CD4-positive, alpha-beta T cell (primary cell): ENCODE measurements at places on chromosomes 6 and 20.
A peak's percentile ranks its signal among the peaks of the same experiment; 100 is the strongest.

GRCh38 chr6:31038559-31038958 is 28.3 kb downstream of the MUC22 start:
- DNase-seq, result no peak

- DNase-seq, result no peak
These were observed 453.0 kb downstream of the LMBRD1 start for GRCh38 chr6:69343851-69344250.

GRCh38 chr6:46220352-46221221 is 49.8 kb upstream of the ENPP5 start:
- DNase-seq, result no peak

- DNase-seq, result no peak
These were observed 26.4 kb downstream of the TRIM27 start for GRCh38 chr6:28897369-28897745.

GRCh38 chr6:21457647-21458046 is 135.9 kb upstream of the SOX4 start:
- no peak for DNase-seq

- no peak for DNase-seq
These were observed 2.7 kb upstream of the C6orf163 start for GRCh38 chr6:87341899-87342298.

DNA sequence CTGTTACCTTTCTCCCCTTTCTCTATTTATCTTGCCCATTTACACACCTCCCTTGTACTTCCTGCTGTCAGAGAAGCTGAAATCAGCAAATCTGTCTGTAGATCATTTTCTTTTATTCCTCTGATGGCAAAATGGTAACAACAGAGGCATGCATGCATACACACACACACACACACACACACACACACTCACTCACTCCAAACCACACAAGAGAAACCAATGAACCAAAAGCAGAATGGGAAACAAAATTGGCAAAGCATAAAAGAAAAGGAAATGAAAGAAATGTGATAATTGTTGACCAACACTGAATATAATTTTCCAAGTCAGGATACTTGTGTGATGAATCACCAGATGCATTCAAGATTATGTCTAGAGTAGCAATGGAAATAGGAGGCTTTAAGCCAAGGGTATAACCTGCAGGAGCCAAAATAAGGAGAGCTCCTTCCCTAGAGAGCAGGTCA is 172.4 kb downstream of the PLCB4 start:
- no peak for DNase-seq

GRCh38 chr20:48795732-48796131 is 32.1 kb downstream of the PREX1 start:
- no peak for DNase-seq

DNA sequence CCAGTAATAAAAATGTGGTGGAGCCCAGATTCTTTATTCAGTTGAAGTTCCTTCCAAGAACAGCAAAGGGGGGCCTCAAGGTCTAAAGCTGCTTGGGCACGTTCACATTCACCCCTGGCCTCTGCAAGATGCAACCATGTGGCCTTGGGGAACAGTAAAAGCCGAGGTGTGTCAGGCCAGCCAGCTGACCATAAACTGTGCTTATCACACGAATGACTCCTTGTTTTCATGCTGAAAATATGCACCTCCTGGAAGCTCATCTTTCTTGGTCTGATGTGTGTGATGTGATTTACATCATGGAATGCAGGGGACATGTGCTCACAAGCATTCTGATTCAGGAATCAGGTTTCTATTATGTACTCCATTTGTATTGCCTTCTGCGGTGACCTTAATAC is 211.6 kb upstream of the MARCKS start:
- no peak for DNase-seq

DNA sequence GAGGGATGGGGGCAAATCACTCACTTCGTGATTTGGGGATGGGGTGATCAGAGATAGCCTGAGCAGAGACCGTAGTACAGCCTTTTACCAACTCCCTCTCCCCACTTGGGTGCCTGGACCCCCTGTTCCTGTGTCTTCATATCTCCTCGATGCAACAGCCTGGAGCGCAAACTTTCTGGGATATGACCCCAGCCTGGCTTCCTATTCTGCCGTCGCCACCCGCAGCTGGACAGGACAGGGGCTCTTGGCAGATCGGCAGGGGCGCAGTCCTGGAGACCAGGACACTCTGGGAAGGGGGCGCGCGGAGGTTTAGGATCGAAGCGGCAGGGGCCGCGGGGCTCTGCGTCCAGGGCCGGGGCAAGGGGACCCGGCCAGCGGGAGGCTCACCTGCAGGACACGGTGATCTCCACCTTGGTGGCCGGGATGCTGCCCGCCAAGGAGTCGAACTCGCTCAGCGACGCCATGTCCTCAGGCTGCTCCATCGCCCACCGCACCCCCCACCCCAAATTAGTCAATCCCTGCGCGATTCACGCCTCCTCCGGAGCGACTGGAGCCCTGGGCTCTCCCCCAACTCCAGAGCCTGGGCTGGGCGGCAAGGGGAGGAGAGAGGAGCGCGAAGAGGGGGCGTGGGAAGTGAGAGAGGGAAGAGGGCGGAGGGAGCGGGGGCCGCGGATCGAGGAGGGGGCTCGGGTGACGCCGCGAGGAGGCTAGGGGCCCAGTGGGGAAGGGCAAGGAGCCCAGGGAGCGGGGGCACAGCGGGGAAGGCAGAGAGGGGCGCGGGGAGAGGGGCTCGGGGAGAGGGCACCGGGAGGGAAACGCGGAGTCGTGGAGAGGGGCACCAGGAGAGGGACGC is at the start of gene CPNE5:
Gene CPNE5 (minus strand): TSS at position 549 of the 853 bp plus-strand sequence. CDS start 67 bp downstream, at position 482.
- no peak for DNase-seq

- no peak for DNase-seq
These were observed 316.1 kb upstream of the PRDM1 start for GRCh38 chr6:105769987-105770386.

DNA sequence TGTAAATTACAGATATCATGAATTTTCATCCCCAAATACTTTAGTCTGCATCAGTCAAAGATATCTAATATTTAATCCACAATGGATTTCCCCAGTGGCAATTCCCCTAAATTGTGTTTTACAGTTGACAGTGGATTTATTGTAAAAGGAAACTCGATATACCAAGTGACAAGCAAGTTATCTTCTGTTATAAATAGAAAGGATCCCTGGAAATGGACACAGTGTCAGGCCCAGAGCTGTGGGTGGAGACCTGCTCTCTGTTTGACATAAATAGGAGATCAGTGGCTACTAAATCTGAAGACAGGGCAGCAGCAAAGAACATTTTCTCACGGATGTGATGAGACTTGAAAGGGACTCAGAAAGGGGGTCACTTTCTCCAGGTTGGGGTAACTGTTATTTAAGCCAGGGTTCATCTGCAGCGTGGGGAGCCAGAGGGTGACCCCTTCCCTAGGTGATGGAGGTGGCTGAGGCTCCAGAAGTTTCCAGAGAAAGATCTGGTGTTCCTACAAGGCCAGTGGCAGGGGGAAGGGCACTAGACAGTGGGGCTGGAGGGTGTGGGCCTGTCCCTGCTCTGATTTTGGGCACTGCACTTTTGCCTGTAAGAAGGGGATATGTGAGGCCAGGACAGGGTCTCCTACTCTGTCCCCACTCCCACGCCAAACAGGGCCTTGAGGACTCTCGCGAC is 12.3 kb upstream of the FAM110A start:
- no peak for DNase-seq

- DNase-seq, result no peak
These were observed 26.9 kb downstream of the ANKEF1 start for GRCh38 chr20:10061641-10062040.

DNA sequence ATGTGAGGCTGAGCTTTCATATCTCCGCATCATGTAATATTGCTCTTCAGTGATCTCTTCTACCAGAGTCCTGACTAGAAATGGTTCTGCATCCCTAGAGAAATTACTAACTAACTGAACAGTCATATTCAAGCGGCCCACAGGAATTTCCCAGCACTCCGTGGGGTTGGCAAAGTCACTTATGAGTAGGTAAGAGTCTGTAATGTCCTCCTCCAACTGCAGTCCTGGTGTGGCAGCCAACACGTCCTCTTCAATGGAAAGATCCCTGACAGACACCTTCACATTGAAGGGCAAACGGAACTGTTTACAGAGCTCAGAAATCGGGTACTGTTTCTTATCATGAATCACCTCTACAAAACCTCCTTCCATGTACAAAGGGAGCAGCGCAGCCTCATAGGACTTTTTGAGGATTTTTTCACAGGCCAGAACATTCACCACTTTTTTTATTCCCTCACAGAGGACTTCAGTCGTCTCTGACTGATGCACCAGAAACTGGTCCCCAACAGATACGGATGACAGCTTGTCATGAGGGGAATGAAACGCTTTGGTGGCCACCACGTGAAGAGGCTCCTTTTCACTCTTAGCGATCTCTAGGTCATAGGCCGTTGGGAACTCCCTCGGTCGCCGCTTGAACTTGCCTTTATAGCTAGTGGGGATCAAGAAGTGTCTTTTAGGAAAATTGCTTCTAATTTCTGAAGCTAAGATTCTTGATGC is 87.7 kb downstream of the THEMIS start:
- DNase-seq, result no peak

- DNase-seq, result no peak
These were observed 126.8 kb upstream of the SLC35B3 start for GRCh38 chr6:8562125-8562524.

DNA sequence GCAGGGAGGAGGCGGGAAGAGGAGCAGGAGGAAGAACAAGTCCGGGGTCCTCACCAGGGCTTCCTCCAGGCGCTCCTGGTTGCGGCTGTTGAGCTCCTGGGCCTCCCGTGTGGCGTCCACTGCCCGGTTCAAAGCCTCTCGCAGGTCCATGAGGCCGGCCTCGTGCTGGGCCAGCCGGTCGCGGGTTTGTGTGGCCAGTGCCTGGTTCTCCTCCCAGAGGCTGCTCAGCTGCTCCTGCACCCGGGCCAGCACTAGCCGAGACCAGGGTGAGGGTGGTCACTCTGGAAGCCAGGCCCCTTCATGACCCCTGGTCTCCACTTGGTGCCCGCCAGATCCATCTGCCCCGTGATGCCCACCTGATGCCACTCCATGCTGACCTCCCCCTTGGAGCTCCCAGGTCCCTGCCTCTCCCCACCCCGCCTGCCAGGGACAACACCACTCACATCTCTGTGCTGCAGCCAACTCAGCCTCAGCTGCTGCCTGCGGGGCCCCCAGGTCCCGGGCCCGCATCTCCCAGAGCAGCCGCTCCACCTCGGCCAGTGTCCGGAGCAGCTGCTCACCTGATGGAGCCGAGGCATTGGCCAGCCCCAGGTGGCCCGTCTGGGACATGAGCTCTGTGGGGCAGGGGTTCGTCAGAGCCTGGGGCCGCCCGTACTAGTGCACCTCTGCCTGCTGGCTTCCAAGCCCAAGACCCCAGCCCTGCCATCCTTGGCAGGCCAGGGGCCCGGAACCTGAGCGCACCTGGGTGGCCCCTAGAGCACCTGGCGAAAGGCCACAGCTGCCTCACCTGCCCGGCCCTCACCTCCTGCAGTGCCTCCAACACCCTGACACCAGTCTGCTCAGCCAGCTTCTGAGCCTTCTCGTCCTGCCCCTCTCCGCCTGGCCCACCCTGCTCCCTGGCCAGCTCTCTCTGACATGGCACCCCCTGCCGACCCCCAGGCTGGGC is 15.9 kb downstream of the ADRM1 start:
- no peak for DNase-seq

- DNase-seq, result peak; percentile 52
These were observed at the start of gene C6orf47 for GRCh38 chr6:31660381-31661261. TSS of gene C6orf47 (minus strand) at chr6:31660778. CDS start at chr6:31659947, 831 bp downstream.

GRCh38 chr20:48799328-48800105 is 28.3 kb downstream of the PREX1 start:
- no peak for DNase-seq

DNA sequence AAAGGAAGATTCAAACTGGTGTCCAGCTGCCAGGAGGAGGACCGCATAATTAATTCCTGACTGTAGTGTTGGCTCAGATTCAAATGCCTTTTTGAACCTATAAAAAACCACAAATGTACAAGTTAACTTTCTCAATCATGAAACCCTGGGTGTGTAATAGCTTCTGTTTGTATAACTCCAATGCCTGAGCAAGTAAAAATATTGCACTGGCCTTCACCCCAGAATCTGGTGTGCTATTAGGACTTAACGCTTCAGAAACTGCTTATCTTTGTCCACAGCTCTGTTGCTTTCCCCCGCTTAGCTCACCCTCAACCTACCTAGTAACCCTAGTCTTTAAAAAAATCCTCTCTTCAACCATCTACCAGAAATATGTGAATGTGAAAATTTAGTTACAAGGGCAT is 119.1 kb upstream of the MAP7 start:
- no peak for DNase-seq

DNA sequence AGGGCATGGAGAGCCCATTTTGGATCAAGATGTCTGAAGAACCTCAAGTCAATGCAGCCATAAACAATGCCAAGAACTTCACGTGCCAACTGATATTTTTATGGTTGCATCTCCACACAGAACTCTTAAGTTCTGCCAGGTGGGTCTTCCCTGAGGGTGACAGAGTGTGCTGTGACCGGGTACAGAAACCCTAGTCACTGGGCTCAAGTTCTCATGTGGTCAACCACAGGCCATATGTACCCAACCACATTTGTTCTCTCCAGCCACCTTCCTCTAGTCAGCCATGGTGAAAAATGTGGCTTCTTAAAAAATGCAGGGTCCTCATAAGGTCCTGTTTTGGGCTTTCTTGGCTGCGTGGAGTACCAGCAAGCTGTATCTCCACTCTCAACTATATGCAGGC is 48.9 kb downstream of the CLIC5 start:
- no peak for DNase-seq

DNA sequence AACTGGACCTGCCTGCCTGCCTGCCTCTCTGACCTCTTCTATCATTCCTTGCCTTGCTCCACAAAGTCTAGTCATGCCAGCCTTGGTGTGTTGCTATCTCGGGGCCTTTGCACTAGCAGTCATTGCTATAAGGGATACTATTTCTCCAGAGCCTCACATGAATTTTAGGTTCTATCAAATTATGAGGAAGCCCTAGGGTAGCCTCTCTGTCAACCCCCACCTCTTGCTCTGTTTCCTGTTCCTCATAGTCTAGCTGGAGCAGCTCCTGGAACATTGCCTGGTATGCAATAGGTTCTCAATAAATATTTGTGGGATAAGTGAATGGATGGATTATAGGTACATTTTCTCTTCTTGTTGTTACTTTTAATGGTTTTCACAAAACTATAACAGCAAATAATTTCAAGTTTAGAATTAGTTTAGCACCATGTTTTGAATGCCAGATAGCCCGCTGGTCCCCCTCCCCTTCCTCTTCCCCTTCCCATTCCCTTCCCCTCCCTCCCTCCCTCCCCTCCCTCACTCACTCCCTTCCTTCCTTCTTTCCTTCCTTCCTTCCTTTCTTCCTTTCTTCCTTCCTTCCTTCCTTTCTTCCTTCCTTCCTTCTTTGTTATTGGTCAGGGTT is 46.9 kb upstream of the DTNBP1 start:
- no peak for DNase-seq

DNA sequence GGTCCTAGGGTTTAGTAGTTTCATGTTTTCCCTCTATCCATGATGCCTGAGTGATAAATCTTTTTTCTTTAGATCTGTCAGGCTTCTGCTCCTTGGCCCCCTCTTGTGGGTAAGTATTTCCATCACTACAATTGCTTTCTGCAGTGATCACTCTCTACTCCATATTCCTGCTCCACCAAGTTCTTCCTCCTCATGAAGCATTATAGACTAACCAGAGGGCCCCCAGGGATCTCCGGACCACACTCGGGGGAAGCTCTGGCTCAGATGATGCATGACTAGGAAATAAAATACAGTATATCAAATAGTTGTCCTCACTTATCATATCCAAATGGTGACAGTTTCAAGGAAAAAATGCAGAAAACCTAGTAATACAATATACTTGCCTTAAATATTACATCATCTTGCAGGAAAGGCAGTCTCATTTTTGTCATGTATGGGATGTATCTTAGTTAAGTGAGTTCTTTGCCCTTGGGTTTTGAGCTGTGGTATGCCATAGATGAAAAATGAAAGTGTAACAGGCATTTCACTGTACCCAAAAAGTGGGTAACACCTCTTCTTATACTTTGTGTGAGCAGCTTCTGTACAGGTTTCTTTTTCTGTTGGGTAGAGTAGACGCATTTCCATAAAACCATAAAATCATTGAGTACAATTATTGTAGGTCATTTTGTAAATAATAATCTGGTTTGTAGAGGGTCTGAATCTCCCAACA is 200.9 kb upstream of the EYA4 start:
- no peak for DNase-seq
